Stimulated activated CD4-positive, alpha-beta T cell treated with anti-CD3 and anti-CD28 coated beads, Interleukin-1b, Interleukin-23, amount 100 ng/mL, for 1 hour (primary cell): ENCODE measurements at places on chromosomes 5 and 9.

GRCh38 chr5:36573438-36573837, 33.0 kb upstream of the SLC1A3 start:
- no peak for DNase-seq

DNA sequence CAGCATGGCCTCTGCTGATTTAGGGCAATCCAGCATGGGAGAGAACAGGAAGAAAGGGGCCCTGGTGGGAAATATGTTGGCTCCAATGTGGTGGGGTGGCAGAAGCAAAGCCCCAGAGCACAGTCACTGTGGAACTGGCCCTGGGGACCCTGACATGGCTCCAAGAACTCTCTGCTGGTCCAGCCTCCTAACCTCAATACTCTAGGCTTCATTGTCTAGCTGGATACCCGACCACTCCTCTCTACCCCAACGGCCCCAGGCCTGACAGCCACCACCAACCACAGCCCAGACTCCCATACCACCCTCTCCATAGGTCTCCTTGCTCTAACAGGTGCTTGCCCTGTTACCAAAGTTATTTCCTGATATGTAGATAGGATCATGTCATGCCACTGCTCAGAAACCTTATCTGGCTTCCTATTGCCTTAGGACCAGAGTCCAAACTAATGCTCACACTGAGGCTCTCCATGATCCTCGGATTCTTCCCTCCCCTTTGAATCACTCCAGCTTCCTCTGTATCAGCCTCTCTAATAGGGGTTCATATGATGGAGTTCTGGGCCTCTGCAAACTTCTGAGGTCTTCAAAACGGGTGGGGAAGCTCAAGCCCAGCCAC, 12.9 kb downstream of the ACSL6 start:
- no peak for DNase-seq

DNA sequence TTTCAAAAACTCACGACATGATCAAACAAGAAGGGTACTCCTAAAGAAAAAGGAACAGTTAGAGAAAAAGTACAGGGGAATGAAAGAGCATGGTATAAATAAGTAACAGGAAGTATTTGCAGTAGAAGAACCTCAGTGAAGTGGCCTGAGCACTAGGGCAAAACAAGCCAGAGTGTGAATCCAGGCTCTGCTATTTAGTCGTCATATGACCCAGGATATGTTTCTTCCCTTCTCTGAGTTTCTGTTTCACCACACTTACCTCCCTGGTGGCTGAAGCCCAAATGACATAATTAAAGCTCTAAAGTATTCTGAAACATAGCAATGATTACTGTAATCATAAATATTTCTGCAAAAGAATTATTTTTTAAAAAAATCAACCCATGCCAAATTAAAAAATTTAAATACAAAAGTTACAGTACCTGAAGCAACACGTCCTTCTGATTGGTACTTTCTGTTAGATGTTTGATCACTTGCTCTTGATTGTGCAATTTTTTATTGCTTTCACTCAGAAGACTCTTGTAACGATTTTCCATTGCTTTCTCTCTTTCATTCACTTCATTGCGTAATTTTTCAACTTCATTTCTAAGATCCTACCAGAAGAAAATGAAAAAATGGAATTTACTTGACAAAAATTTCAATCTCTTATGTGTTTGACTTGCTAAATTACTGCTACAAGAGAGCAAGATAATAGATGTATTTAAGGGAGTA, 88.9 kb downstream of the CDK5RAP2 start:
- DNase-seq: no peak

- no peak for DNase-seq
Measured at GRCh38 chr5:68734781-68735180, 359.0 kb upstream of the SLC30A5 start.

- DNase-seq: no peak
Measured at GRCh38 chr9:90807006-90807405, 5.4 kb downstream of the SYK start.

- DNase-seq: no peak
Measured at GRCh38 chr9:70861797-70862196, 259.6 kb downstream of the TRPM3 start.

GRCh38 chr5:96636046-96636445, 26.1 kb upstream of the CAST start:
- DNase-seq: no peak

DNA sequence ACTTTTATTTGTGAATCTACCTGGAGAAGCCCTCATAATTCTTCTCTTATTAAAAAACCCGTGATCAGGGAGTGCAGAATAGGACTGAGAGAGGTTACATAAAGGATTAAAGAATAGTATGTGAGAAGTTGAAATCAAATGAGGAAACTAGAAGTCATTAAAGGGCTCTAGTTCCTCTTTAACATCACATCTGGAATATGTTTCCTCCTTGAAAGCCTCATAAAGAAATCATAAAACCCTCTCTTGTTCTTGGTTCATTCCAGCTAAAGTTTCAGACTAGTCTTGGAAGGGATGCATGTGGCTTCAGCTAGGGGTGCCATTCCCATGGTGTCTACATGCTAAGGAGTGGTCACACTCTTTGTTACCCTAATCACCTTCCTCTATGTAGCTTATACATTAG, 5.7 kb upstream of the C5orf46 start:
- DNase-seq: no peak

- DNase-seq: no peak
Measured at GRCh38 chr5:31502506-31502905, 29.4 kb downstream of the DROSHA start.

GRCh38 chr5:35902046-35902672, 36.3 kb downstream of the CAPSL start:
- DNase-seq: no peak

DNA sequence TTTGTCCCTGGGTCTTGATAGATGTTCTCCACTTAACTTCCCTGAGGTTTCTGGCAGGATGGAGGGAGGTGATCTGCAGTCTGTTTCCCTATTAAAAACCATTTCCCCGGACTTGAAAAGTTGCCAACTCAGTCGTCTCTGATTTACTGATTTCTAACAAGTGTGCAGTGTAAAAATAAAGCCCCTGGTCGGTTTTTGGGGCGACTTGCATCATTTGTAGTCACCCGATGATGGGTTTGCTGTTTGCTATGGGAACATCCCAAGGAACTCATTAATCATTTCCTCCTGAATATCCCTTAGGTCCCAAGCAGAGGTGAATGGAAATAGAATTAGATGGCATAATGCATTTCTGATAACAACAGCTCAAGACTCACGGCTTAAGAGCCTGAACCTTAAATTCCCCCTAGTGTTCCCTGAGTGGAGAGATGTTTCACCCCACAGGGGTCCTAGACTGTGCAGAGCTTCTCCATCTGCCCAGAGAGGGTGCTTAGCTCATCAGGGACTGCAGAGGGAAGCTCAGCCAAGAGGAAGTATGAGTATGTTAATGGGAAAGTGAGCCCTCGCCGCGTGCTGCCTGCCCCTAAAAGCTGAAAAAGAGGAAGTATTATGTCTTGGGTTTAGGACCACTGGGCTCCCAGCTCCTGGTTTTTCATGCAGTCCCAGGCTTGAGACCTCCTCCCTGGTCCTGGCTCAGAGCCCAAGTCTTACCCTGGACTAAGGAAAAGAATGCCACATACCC, 115.1 kb upstream of the DAP start:
- no peak for DNase-seq

- DNase-seq: no peak
Measured at GRCh38 chr5:154702477-154702876, 52.7 kb upstream of the LARP1 start.

- DNase-seq: no peak
Measured at GRCh38 chr9:37668116-37668601, 17.4 kb downstream of the FRMPD1 start.
